Mesenteric fat pad (tissue), 1 donor: ENCODE measurements at places on chromosomes 5 and 9.

DNA sequence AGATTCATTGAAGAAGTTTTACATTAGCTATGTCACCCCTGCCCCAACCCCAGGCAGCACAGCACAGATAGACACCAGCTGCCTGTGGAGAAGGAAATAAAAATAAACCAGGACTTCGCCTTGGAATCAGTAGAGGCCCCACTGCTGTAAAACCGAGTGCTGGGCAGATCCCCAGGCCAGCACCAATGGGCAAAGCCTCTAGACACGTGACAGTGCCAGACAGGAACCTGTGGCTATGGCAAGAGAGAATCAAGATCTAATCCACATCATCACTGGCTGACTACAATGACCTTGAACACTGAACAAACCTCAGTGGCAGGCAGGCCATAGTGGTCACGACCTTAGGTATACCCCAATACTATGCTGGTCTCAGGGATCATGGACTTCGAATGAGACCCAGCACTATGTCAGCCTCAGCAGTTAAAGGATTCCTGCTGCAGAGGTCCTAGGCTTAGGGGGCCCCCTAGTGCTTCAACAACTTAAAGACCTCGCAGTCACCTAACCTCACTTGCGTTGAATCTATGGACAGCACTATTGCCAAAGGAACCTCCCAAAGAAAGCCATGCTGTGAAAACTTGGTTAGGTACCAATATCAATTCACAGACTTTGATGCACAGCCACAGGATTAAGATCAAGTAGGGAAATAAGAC is 2118.6 kb upstream of the C9orf72 start:
- DNase-seq: no peak

GRCh38 chr9:34629491-34629808 is 584 bp upstream of the ARID3C start:
- no peak for DNase-seq

DNA sequence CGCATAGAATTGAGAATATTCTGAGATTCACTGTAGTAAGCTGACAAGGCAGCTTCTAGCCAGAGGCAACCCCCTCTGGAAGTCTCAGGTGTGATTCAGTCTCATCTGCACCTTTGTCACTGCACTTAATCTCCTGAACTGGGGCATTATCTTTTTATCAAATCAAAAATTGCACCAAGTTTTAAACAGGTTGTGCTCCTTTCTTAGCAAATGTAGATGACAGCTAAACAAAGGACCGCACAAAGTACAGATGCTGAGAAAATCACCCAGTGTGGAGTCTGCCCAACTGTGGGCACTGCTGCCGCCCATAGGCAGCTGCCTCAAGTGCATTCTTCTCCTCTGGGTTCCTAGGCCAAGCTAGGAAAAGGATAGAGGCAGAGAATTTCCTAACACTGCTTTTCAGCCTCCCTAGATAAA is 51.1 kb downstream of the STARD4 start:
- DNase-seq: no peak

DNA sequence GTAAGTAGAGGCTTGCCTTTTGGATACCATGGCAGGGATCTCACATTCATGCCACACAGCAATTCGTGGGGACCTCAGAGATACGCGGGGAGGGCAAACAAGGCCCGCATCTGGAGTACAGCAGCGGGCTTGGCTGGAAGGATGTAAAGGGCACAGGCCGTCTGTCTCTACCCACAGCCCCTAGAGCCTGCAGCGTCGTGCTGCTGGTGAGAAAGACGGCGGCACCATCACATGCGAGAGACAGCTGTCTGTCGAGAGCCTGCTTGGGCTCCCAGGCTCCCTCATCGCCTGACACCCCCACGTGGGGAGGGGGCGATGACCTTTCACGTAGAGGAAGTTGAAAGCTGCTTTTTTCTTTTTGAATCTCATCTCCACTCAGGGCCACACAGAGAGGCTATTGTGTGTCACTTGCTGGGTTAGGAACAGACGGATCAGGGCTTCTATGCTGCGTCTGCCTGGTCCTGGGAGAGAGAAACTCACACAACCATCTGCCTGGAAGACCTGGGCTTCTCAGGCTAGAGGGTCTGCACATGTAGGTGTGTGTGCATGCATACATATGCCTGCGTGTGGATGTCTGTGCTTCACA is 134.6 kb upstream of the PPP1R26 start:
- no peak for DNase-seq

DNA sequence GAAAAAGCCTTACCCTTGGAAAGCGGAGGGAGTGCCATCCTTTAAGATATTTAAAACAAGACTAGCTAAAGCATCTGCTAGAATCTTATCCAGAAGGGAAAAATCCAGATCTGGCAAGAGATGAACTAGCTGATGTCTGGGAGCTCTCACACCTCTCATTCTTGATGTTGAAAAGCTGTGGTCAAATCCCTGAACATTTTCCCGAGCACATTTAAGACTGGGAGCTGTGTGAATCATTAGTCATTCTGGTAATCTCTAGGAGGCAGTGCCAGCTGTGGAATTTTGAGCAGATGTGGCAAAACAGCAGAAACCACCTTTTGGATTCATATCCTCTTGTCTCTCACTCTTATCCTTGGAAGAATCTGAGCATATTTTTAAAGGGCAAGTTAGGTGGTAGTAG is 218.0 kb downstream of the MAN2A1 start:
- DNase-seq: no peak

GRCh38 chr9:37632479-37632878 is 18.3 kb upstream of the FRMPD1 start:
- no peak for DNase-seq

- DNase-seq: no peak
Observed at GRCh38 chr5:170138273-170138672, 32.6 kb downstream of the FOXI1 start.
